ENCODE measurements at places on chromosomes 2 and 18. TPM values are rescaled to one million over a fixed set of nuclear protein-coding genes. Genes with fewer than 3 reads are reported as not detected.

Gene FAHD2B
- 26.1 TPM for total RNA-seq

GRCh38 chr2:123578016-123578415 is 447.1 kb upstream of the CNTNAP5 start:
- DNase-seq, result no peak

Gene TMBIM1
- total RNA-seq, result 86.4 TPM

Gene VWA3B
- total RNA-seq, result not detected

DNA sequence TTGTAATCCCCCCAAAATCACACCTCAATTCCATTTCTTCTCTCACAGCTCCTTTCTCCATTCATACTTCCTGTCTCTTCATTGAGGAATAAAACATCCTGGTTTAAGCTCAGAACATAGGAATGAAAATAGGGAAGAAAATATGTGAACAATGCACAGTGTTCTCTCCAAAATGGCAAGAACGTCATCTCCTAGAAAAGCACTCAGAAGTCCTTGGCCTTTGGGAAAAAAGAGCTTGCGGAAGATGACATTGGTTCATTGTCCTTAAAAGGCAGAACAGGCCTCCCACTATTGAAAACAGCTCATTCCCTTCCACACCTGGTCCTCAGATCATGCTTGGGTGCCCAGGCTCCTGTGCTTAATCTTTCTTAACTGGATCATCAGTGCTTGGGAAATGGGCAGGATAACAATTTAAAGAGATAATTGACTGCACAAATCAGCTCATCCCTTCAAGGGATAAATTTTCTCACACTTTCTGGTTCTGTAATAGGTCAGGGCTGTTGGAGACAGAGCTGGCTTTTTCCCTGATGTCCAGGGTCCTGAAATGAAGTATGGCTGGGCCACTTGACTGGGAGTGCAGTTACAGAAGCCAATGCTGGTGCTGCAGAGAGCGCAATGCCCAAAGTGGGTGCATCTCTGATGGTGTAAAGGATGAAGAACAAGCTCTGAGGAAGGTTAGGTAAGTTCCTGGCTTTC is 69.2 kb downstream of the MARCHF4 start:
- no peak for DNase-seq

DNA sequence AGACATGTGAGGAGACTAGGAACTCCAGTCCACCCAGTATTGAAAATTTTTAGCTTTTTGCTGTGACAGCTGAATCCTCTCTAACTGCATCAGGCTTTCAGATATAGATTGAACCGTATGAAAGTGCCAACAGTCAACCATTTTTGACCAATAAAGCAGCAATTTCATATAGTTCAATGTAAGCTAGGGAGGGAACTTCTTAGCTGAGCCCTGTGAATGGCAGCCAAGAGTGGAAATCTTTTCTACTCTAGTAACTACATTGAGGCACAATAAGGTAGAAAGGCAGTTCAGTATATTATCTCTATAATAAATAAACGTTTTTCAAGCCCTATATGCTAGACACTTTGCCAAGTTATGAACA is 96.3 kb upstream of the TANK start:
- DNase-seq, result no peak

DNA sequence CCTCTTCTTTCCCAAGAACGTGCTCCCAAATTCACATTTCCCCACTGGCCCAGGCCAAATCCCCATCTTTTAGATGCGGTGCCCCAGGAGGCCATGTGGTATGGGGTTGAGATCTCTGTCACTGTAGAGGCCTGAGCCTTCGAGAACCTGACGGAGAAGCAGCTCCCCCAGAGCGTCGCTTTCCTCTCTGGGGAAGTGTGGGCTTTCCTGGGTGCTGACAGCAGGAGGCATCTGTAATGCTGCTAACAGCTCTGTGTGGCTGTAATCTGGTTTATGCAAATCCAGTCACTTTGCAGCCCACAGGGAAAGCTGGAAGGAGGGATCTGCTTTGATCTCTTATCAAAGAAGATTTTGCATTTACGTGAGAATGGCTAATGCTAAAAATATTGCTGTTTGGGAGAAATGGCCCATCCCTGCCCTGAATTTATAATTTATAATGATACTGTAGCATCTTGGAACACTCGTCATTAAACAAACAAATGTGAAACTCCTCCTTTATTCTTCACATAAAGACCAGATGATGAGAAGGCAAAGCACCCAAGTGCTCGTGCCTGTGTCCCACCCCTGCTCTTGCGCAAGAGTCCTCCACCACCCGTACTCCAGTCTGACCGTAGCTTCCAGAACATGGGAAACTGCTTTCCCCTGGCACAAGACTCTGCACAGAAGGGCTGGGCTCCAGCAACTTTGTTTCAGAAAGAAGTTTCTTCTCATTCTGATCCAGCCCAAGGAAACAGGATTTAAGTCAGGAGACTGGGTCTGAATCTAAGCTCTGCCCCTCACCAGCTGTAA is 109.9 kb upstream of the EPC2 start:
- no peak for DNase-seq

Gene AGPS
- total RNA-seq, result 38.0 TPM

DNA sequence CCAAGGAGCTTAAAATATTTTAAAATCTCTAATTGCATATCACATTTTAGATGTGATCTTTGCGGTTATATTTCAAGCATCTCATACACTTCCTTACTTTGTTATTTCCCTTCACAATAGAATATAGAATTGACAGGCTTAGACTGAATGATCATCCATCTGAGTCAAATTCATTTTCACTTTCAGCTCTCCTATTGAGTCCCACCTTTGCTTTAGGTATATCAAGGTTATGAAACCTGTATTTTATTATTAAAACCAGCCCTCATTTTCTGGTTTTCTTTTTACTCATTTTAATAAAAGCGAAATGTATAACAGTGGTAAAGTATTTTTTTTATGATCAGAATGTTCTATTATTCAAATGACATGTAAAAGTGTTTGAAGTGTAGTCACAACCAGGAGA is 162.9 kb upstream of the KYNU start:
- no peak for DNase-seq

Gene ASB18
- total RNA-seq, result not detected

DNA sequence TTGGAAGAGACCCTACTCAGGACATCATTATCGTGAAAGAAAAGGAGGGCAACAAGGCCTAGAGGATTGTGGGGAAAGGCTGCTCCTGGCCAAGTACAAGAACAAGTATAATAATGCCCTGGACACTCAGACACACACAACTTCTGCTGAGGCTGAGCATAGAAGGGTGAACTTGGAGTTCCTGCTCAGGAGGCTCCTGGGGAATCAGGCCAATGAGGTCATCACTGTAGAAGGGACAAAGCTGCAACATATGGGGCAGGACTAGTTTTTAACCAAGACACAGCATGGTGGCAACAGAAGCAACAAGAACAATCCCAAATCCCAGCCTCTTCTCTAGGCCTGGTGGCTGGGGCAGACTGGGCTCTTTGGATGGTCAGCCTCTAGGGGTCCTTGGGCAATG is 102.6 kb downstream of the POLR1A start:
- no peak for DNase-seq

DNA sequence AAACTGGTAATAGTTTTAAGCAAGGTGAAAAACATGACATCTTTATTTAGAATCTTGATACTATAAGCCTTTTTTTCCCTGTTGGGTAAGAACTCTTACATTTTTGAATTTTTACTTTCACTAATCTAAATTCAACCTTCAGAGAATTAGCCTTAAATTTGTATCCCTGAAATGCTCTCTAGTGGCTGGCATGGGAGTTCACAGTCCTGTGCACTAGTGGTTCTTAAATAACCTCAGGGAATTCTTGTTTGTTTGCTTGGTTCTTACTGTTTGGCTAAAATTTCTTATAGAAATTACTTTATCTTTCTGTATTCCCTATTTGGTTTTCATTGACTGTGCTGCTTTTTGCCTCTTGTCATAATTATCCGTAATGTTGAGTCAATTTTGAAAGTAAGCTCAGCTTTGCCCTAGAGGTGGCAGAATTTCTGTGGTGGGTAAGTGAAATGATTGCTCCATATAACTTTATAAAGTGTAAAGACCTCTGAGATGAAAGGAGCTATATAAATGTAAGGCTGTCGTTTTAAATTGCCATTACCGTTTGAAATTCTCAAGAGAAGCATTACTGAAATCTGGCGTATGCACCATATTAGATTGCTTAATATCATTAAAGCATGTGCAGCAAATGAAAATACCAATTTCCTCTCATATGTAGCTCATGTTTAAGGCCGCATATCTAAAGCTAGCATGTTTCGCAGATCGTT is 391.3 kb upstream of the FIGN start:
- no peak for DNase-seq

Gene SAG
- not detected for total RNA-seq

GRCh38 chr2:168734199-168734760 is 68.2 kb upstream of the NOSTRIN start:
- no peak for DNase-seq

Gene ICOS
- not detected for total RNA-seq

DNA sequence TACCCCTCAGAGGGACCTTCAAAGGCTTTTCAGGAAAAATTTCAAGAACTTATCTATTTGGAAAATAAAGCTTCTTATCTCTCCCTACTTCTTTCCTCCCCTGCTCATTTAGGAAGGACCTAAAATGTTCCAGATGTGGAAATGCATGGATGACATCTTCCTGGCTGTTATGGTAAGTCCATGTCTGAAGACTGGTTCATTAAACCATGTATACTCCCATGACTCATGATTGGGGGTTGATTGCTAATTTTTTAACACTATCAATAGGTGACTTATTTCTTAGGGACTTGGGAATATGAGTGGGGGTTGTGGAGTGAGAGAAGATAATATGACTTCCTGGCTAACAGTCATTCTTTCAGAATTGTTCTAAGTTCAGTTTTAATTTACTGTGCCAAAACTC is 104.0 kb upstream of the PARD3B start:
- DNase-seq, result no peak

DNA sequence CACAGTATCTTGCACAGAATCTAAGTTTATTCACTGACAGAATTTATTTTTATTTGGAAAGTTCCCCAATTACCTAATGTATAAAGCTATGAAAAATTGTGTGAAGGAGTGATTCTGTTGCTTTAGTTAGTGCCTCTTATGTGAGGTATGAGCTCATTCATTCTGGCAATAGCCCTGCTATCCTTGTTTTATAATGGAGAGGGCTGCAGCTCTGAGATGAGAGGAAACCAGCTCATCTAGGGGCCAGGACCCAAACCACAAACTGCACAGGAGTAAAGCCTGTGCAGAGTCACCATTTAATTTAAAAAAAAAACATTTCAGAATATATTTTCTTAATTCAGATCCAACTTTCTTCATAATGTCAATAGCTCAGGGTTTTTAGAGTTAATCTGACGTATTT is 383.0 kb downstream of the TMEM182 start:
- DNase-seq, result no peak

- DNase-seq, result no peak
These were observed 523.9 kb upstream of the MEX3C start for GRCh38 chr18:51721388-51721787.

Gene PRKAG3
- total RNA-seq, result not detected

DNA sequence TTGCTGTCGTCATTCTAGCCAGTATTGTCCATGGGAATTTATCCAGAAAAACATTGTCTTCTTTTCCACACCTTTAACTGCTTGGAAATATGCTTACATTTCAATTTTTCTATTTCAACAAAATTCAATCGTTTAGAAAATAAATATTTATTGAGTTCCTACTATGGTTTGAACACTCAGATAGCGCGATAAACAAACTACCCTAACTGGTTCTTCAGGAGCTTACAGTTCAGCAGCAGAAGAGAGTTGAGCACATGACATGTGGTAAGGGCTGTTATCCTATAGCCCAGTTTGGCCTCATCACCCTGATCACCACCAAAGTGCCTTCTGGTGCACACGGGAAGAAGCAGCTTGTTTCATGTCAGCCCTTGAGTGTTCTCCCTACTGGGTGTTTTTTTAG is 375.2 kb upstream of the SMIM21 start:
- DNase-seq, result no peak

DNA sequence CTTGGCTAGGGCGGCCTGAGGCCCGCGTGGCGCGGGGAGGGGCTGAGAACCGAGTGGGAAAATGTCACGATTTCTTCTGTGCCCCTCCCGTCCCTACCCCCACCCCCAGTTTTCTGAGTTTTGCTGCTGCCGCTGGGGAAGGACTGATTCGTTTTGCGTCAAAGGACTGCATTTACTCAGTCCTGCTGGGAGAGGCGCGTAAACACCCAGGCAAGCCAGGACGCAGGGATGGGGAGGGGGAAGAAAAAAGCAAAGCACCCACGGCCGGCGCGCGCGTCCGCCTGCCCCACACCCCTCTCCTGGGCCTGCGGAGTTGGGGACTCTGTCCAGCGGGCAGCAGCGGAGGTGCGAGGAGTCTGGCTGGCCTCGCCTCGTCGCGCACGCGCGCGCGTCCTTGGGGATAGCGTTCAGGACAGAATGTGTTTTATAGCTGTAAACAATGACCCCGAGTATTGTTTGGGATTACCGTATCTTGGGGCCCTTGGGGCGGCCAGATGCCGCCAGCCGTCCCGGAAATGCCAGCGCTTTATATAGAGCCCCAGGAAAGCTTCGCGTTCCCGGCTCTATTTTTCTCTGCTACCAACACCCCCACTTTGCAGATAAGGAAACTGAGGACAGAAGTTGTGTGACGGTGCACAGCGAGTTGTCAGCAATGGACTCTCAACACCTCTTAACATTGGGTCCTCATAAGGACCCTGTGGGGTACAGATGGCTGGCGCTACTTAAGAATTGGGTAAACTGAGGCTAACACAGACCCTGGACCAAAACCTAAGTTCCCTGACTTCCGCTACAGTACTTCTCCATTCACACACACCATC is 1.7 kb upstream of the FOSL2 start:
- peak; percentile 89 for DNase-seq

GRCh38 chr18:79545255-79545654 is 134.3 kb upstream of the CTDP1 start:
- DNase-seq, result no peak

- DNase-seq, result no peak
These were observed 265.9 kb upstream of the SPHKAP start for GRCh38 chr2:228447266-228447915.

- no peak for DNase-seq
These were observed 36.4 kb upstream of the IL1R1 start for GRCh38 chr2:102106133-102106556.
